ENCODE measurements at places on chromosomes 6 and 20. TPM values are rescaled to one million over a fixed set of nuclear protein-coding genes. Genes with fewer than 3 reads are reported as not detected.

ATP6V1G2 gene
- polyA plus RNA-seq = not detected

SYCP2L gene
- 0.09 TPM for polyA plus RNA-seq

SLC39A7 gene
- 31.2 TPM for polyA plus RNA-seq

HCRTR2 gene
- polyA plus RNA-seq = not detected

CABLES2 gene
- polyA plus RNA-seq = 3.5 TPM

CALHM4 gene
- polyA plus RNA-seq = not detected

Data from sigmoid colon (tissue), 7 donors.